Mesothelial cell of epicardium (in vitro differentiated cells): ENCODE measurements at places on chromosomes 6 and 20. TPM values are rescaled to one million over a fixed set of nuclear protein-coding genes. Genes with fewer than 3 reads are reported as not detected.

DNA sequence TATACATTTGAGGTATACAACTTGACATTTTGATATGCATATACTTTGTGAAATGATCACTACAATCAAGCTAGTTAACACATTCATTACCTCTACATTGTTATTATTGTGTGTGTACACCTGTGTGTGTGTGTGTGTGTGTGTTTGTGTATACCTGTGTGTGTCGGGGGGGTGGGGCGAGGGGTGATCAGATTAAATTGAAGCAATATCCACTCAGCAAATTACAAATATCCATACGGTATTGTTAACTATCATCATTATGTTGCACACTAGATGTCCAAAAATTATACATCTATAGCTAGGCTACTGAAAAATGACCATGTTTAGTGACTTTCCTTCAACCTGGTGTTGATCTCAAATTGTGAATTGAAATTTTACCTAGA, 1.8 kb downstream of the RHAG start:
- H3K4me1 ChIP-seq = no peaks in the 10 kb centered on the region
- H3K27me3 ChIP-seq = no peaks in the 10 kb centered on the region
- no peak overlapping the region for H3K4me3 ChIP-seq

DNA sequence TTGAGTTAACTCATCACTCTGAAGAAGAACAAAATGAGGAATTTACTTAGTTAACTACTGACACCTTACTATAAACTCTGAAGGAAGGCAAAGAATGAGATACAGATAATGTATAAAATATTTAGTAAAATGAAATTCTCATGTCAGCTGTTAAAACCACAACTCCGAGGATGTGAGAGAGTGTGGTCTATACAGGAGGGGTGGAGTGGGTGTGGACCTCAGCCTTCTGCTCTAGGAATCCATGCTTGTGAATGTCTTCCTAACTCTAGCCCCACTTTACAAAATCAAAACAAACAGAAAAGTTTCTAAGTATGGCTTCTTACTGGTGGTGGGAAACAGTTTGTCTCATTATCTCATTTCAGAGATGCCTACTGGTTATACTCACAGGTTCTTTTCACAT, 14.2 kb downstream of the PPP1R14C start:
- peaks cover 58% of the 10 kb centered on the region for H3K27me3 ChIP-seq
- no peak overlapping the region for H3K27ac ChIP-seq
- no peaks in the 10 kb centered on the region for H3K36me3 ChIP-seq
- H3K4me3 ChIP-seq = no peak overlapping the region
- peaks cover 18% of the 10 kb centered on the region for H3K4me1 ChIP-seq
- DNase-seq = no peak

DNA sequence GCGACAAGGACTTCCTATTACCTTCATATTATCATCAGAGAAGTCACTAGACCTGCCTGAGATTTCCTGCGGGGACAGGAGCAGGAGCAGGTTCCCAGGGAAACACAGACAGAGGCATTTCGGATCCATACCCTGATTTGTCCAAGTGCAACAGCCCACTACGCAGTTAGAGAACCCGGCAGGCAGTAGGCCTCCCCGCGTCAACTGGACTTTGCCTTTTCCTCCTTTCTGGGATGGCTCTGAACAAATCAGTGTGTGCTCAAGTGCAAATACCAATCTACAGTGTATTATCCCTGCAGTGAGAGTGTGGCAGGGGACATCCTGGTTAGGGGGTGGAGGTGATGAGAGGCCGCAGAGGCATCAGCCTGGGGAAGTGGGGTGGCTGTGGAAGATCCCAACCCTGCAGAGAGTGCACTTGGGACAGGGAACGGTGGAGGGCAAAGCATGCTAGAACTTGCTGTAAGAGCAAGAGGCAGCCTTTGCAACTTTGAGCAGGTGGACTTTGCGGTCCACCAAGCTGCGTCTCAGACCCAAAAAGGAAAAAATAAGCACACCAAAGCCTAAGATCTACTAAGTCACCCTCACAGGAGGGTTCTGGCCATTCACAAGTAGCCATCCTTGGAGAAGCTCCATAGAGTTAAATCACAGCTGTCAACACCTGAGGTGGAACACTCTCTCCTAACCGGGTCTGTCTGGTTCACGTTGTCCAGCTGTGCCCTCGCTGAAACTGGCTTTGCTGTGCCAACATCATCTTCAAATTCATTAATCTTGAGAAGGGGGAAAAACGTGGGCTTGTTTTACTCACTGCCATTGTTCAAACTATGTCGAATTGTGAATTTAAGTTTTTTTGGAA, 159.1 kb downstream of the ZDHHC14 start:
- peaks cover 10% of the 10 kb centered on the region for H3K4me1 ChIP-seq
- H3K27ac ChIP-seq = no peak overlapping the region
- peaks cover 4% of the 10 kb centered on the region for H3K36me3 ChIP-seq

DNA sequence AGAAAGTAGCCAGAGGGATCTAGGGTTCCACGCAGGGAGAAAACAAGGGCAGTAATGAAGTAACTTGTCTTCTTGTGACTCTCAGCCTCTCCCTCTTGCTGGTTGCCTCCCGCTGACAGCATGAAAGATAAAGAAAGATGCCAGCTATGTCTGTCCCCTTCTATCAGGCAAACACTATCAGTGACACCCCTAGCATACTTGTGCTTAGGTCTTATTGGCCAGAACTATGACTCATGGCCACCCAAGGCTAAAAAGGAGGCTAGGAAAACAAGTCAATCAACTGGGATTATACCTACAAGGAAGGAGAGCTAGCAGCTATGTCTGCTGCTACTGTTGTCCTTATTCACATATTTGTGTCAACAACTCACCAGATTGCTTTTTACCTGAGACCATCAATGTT, 206.8 kb upstream of the SOX4 start:
- H3K27ac ChIP-seq = peak overlapping the region; percentile 4
- no peaks in the 10 kb centered on the region for H3K36me3 ChIP-seq
- H3K4me3 ChIP-seq = no peak overlapping the region
- peaks cover 34% of the 10 kb centered on the region for H3K4me1 ChIP-seq

DNA sequence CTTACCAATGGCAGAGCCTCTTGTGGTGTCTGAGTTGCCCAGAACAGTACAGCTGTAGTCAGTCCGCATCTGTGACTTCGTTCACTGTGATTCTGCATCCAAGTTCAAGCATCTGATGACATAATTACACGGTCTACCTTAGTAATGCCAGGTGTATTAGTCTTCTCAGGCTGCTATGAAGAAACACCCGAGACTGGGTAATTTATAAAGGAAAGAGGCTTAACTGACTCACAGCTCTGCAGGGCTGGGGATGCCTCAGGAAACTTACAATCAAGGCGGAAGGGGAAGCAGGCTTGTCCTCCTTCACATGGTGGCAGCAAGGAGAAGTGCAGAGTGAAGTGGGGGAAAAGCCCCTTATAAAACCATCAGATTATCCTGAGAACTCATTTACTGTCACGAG, 163.9 kb upstream of the SULF2 start:
- no peak overlapping the region for H3K27ac ChIP-seq
- no peak for DNase-seq
- peaks cover 5% of the 10 kb centered on the region for H3K27me3 ChIP-seq
- no peaks in the 10 kb centered on the region for H3K36me3 ChIP-seq
- H3K4me1 ChIP-seq = peaks cover 25% of the 10 kb centered on the region

SPTLC3 gene
- total RNA-seq = 27.0 to 28.5 TPM (median 27.7 TPM) in 3 replicates

DNA sequence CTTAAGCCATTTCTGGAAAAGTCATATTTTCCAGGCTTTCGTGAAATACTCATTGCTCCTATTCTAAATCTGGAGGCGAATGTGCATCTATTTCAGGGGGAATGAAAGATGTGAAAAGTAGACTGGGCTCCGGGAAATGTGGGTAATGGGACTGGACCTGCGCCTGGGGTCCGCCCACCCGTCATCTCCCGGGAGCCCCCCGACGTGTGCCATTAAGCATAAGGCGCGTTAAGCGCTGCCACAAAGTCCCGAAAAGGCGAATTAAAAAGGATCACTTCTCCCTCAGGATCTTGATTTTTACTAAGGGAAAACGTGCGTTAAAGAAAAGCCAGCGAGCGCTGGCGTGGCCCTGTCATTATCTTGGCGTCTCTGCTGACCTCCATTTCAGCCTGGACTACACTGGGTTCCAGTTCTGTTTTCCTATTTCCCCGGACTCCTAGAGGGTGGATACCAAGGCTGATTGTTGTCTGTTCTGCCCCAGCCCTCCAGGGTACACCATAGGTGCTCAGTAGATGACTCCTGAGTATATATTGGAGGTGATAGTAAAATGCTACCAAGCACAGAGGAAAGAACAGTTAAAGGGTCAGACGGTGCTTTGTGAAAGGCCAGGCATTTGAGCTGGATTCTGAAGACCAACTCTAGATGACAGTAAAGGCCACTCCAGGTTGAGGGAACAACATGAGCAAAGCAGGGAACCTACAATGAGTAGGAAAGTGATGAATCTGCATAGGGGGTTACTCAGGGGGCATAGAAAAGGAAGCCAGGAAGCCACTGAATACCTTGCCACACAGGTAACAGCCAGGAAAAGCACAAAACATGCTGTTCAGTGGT, 89.2 kb upstream of the ARID1B start:
- H3K4me1 ChIP-seq = peaks cover 11% of the 10 kb centered on the region
- no peaks in the 10 kb centered on the region for H3K27me3 ChIP-seq
- H3K36me3 ChIP-seq = no peaks in the 10 kb centered on the region
- H3K4me3 ChIP-seq = peak overlapping the region; percentile 82
- H3K27ac ChIP-seq = peak overlapping the region; percentile 94
- no peak for DNase-seq

DNA sequence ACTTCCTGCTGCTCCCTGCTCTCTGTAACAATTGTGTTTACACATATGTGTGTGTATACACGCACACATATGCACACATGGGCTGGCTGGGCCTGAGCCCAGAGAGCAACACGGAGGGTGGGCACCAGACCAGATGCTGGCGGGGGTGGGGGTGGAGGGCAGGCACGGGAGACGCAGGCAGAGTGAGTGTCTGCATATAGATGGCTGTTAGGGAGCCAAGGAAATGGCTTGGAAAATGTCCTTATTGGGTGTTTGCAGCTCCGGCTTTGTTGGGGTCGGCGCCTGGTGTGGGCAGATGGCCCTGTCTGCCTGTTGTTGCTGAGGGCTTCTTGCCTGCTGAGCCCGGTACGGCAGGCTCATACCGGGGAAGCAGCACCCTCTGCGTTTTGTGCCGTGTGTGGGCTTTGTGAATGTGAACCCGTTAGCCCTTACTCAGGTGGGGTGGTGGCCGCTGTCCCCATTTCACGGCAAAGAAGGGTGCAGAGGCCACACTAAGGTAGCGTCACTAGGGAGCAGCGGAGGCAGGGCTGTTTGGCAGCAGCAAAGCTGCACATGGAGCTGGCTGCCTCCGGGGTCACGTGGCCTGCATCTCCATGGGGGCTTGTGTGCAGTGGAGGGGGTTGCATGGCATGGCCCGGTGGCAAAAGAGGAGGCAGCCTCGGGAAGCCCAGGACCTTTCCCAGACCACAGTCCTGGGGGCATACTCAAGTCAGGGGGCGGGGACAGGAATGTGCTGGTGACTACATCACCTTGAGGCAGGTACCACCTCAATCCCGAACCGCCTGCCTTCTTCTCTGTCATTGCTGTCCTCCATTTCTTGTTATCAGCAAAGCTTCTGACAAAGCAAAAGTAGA, 47.4 kb upstream of the SRF start:
- H3K36me3 ChIP-seq = no peaks in the 10 kb centered on the region
- peaks cover 53% of the 10 kb centered on the region for H3K4me1 ChIP-seq
- no peak overlapping the region for H3K4me3 ChIP-seq
- peak overlapping the region; percentile 73 for H3K27ac ChIP-seq
- no peak for DNase-seq

DNA sequence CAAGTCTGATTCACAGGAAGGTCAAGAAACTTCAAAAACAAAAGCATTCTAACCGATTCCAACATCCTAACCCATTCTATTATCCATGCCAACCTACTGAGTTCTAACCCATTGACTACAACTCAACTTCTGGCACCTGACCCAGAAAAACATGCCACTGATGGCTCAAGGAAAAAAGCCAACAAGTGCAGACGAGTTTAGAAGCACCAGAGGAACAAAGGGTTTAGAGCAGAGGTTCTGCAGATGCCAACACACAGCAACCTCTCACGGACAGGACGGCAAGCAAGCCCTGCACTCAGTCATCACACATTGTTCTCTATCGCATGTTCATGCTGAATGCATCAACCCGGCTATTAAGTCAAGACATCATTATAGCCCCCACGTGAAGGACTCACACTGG, 25.2 kb upstream of the MC3R start:
- no peaks in the 10 kb centered on the region for H3K36me3 ChIP-seq
- no peak for DNase-seq
- H3K27me3 ChIP-seq = no peaks in the 10 kb centered on the region

- no peak overlapping the region for H3K4me3 ChIP-seq
- H3K4me1 ChIP-seq = no peaks in the 10 kb centered on the region
- peaks cover 1% of the 10 kb centered on the region for H3K27me3 ChIP-seq
- H3K27ac ChIP-seq = no peak overlapping the region
- peaks cover 9% of the 10 kb centered on the region for H3K36me3 ChIP-seq
Measured at GRCh38 chr6:71333050-71333449, 44.4 kb downstream of the OGFRL1 start.

- H3K27me3 ChIP-seq = no peaks in the 10 kb centered on the region
- no peak for DNase-seq
- peaks cover 18% of the 10 kb centered on the region for H3K4me1 ChIP-seq
- H3K4me3 ChIP-seq = no peak overlapping the region
- H3K36me3 ChIP-seq = peaks cover 69% of the 10 kb centered on the region
- H3K27ac ChIP-seq = peak overlapping the region; percentile 71
Measured at GRCh38 chr6:56475736-56476457, 166.8 kb downstream of the DST start.
